Colonic mucosa (tissue), 4 donors: ENCODE measurements at places on chromosomes 5 and 9.

DNA sequence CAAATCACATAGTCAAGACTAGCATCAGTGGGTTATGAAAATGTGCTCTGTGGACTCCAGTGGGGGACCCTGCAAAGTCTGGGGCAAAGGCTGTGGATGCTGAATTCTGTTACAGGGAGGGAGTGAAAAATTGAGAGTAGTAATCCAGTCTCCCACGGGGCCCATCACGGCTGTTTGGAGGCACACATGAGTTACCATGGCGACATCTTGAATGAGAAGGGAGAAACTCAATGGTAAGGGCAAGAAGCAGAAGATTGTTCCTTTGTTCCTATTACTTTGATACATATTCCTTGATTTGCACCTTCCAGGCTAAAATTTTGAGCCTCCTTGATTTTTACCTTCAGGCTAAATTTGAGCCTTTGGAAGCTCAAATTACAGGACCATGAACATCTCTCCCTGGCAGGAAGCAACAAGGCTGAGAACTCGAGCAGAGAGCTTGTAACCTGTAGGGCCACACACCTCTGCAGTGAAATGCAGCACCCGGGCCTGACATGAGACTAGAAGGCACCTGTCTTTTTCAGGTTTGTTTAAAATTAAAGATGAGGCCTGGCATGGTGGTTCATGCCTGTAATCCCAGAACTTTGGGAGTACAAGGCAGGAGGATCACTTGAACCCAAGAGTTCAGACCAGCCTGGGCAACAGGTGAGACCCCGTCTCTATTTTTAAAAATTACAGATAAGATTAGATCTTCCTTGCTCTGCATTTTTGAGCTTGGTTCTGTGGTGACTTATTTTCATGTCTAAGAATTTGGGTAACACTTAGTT is 31.0 kb upstream of the ZFR start:
- no peak for DNase-seq

- no peak for DNase-seq
These were observed 443.1 kb upstream of the CLINT1 start for GRCh38 chr5:158302029-158302428.

- no peak for DNase-seq
These were observed 661.6 kb upstream of the C9orf72 start for GRCh38 chr9:28234894-28235277.

DNA sequence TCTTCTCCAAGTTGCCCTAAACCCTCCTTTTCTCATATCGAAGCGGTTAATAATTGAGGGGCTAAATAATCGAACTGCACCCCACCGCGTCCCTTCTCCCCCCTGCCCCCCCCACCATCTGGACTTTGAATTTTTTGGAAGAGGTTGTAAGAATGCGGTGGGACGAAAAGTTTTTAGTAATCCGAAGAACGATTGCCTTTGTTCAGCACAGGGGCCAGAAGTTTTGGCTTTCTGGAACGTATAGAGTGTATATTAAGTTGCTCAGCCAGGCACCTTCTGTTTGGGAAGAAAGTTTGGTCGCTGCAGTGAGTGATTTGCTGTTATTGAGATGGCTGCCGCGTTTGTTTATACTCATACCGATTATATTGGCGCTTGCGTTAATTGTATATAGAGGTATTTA is 518 bp downstream of the ERBIN start:
- DNase-seq, result peak; percentile 29

DNA sequence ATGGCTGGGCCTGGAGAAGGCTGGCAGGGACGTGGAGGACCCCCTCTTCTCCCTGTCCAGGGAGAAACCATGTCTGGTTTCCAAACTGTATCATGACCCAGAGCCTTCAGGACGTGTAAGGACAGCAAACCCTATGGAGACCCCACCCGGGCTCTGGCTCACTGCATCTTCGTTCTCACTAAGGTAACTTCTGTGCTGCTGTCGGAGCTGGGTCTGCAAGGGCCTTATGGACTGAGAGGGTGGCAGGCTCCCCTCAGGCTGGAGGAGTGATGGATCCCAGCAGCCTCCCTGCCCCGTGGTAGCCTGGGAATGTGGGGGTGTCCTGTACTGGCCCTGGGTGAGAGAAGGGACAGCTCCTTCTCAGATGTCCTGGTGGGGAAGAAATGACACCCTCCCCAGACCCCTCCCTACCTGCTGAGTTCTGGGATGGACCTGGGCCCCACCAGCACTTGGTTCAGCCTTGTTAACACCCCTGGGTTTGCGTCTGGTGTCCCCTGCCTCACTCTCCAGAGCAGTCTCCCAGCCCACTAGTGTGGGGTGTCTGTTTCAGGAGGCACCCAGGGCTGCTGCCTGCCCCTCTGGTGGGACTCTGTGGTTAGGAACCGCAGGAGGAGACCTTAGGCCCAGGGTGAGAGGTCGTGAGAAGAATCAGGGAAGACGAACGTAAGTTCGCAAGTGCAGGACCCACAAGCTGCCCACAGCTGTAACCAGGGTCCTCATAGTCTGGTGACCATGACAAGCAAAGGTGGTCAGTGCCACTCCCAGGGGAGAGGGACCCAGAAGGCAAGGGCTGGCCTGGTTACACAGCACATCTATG is 6.6 kb downstream of the SPATA31E1 start:
- no peak for DNase-seq

GRCh38 chr9:6592231-6592630 is 53.3 kb downstream of the GLDC start:
- DNase-seq, result no peak

GRCh38 chr5:91367344-91367743 is 15.8 kb downstream of the ARRDC3 start:
- DNase-seq, result no peak

GRCh38 chr9:2697492-2697891 is 19.8 kb upstream of the KCNV2 start:
- DNase-seq, result no peak

- DNase-seq, result no peak
These were observed 102.2 kb upstream of the TUT7 start for GRCh38 chr9:86456416-86456815.

DNA sequence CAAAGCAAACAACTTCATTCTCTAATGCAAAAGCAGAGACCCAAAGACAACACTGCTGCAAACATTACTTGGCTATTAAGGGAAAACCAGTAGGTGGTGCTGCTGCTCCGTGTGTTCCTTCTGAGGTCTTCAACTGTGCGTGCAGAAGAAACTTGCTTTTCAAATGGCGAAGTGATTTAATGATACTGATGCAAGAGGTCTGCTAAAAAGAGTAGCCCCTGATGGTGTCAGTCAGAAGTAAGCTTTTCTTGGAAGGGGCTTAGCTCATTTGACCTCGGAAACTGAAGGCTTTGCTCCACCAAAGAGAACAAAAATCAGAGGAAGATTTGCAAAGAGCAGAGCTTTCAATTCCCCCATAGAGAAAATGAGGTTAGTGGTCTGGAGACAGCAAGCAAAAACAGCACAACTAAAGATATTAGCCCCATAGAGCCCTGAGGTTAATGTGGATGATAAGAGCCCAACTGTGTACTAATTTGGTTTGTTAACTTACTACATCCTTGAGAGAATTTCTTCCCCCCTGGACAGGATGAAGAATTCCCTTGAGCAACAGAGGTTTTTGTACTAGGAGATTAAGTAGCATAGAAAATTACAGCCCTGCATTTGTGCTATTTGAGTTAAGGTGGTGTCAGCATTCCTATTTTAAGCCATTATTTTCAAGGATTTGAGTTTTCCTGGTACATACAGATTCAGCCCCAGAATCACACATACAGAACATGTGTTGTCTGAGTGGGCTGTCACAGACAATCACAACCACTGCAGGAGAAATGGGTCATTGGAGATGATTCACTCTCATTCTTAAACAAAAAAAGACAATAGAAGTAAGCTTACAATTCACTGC is 153.2 kb upstream of the C9orf72 start:
- DNase-seq, result peak; percentile 63

DNA sequence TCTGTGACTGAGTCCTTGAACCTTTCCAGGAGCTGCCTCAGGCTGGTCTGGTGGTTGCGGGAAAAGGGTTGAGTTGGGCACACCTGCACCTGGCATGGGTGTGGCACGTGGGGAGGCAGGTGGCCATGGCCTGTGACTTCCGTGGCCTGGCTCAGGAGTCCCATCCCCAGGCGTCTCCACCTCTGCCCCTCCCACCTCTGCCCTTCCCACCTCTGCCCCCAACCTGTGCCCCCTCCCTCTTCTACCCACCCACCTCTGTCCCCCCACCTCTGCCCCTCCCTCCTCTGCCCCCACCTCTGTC is 1.9 kb upstream of the QRFP start:
- DNase-seq, result peak; percentile 66

GRCh38 chr5:124342584-124342983 is 403.9 kb downstream of the ZNF608 start:
- no peak for DNase-seq

- no peak for DNase-seq
These were observed 9.4 kb downstream of the JAKMIP2 start for GRCh38 chr5:147773139-147773538.

- DNase-seq, result no peak
These were observed 50.8 kb upstream of the PCSK1 start for GRCh38 chr5:96483878-96484277.

DNA sequence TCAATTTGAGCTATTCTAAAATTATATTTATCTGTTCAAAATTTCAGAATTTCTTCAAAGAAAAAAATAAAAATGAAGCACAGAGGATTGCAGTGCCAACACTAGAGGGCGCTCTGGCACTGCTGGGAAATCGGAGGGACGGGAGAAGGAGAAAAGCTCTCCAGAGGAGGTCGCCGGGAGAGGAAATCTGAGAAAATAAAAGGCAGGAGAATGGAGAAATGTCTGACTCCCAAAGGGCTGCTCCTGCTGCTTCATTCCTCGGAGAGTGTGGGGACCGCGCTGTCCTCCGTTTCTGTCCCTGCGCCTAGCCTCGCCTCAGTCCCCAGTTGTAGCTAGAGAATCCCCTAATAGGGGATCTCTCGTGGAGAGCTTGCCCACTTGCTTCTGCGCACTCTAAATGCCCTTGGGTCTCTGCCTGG is 40.0 kb upstream of the ARSB start:
- peak; percentile 61 for DNase-seq

GRCh38 chr9:114114364-114114763 is 15.3 kb upstream of the KIF12 start:
- no peak for DNase-seq

- DNase-seq, result no peak
These were observed 80.6 kb upstream of the DAB2 start for GRCh38 chr5:39505363-39505762.

DNA sequence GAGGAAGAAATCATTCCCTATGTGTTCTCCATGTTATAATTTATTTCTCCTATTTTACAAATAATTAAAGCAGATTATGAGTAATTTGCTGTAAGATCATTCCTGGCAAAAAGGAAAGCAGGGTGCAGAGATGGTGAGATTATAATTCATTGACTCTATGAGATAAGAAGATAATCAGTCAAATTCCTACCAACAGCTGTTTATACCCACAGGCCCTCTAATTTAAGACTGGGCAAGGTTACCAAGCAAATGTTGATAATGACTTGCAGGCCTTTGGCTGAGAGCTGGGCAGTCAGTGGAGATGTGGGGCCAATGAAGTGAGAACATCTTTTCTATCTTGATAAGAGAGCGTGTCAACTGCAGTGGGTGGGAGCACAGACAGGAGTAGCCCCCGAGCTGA is 222.7 kb downstream of the ICE1 start:
- DNase-seq, result no peak

- DNase-seq, result peak; percentile 56
These were observed 30.0 kb upstream of the RECK start for GRCh38 chr9:36006549-36007315.

DNA sequence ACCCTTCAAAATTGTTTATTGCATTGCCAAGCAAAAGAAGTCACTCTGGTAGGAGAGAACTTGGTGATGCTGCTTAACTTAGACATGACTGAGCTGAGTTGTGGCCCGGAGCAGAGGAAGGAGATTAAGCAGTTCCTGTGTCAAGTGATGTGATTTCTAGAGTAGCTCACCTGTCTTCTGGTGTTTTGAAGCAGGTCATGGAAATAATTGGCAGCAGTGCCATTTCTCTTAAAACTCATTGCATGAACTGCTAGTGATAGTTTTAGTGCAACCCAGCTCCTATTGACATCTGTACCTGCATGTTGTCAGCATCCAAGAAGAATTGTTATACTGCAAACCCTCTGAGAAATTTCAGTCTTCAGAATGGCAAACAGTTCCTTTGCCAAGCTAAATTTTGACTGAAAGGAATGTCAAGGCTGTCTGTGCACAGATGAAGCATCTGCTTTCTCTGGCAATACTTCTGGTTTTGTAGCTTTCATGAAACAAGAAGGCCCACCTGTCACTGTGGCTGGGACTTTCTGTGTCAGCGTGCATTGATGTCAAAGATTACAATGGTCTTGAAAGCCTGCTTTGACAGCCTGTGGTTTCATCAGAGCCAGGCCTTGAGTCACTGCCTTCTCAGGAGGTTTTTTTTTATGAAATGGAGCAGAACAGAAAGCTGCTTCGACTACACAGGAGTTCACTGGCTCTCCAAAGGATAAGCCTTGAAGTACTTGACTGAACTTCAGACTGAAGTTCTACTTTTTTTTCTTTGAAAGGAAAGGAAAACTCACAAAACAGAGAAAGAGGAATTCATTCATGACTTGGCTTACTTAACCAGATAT is 90.6 kb downstream of the RALGPS1 start:
- DNase-seq, result no peak

- no peak for DNase-seq
These were observed 23.9 kb downstream of the SECISBP2 start for GRCh38 chr9:89342213-89342612.

DNA sequence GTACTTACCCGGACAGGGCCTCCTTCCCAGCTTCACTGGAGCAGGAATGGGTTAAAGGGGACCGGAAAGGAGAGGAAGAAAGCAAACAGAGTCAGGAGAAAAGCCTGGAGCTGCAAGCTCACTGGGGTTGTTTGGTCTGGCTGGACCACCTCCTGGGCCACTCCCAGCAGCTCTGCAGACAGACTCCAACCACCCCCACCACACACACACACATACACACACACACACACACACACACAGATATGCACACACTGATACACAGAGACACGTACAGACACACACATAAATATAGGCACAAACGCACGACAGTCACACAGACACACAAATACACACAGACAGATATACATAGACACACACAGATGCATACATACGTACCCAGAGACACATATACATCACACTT is 34.9 kb upstream of the SYNPO start:
- DNase-seq, result no peak

- no peak for DNase-seq
These were observed 35.4 kb downstream of the LHX3 start for GRCh38 chr9:136169495-136169894.

DNA sequence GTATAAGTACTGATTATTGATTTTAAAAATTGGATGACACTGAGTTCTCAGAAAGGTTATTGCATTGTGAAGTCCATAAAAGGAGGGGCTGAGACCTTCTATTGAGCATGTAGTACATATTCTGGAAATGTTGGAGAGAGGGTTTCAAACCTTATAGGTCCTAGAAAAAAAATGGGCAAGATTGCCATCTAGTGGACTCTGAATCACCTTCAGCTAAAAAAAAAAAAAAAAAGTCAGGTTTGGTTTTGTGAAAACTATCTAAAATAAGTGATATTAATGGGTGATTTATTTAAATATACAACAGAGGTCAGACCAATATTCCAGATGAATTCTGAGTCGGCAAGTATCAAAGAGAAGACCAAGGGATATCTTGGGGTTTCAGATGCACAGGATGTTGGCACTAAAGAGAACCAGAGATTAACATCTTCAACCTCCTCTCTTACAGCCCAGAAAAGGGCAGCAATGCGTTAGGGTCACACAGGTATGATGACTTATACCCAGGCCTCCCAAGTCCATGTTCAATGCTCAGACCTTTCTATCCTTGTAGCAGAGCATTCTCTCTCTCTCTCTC is 109.8 kb upstream of the NMUR2 start:
- DNase-seq, result no peak
